ENCODE measurements at places on chromosomes 1 and 21. TPM values are rescaled to one million over a fixed set of nuclear protein-coding genes. Genes with fewer than 3 reads are reported as not detected.

OR2W3 gene
- total RNA-seq = not detected

ACBD6 gene
- 40.7 TPM for total RNA-seq

TARDBP gene
- 53.5 TPM for total RNA-seq

RGS13 gene
- total RNA-seq = not detected
